Heart right ventricle (tissue), 16 donors: ENCODE measurements at places on chromosomes 6 and 20. TPM values are rescaled to one million over a fixed set of nuclear protein-coding genes. Genes with fewer than 3 reads are reported as not detected.

REM1 gene
- 3.9 TPM for polyA plus RNA-seq

CDH26 gene
- polyA plus RNA-seq, result 2.4 TPM

OPN5 gene
- polyA plus RNA-seq, result 0.15 TPM

C6orf163 gene
- 7.7 TPM for polyA plus RNA-seq

GABRR2 gene
- polyA plus RNA-seq, result 0.45 TPM

DPM1 gene
- 44.6 TPM for polyA plus RNA-seq

RBM39 gene
- 412 TPM for polyA plus RNA-seq

LY6G6F gene
- polyA plus RNA-seq, result not detected

CAP2 gene
- polyA plus RNA-seq, result 42.0 TPM

FAM209A gene
- 0.04 TPM for polyA plus RNA-seq

GSTA2 gene
- not detected for polyA plus RNA-seq

KHDRBS2 gene
- not detected for polyA plus RNA-seq

SRF gene
- 30.5 TPM for polyA plus RNA-seq

PLCB1 gene
- polyA plus RNA-seq, result 2.2 TPM

TRAPPC3L gene
- polyA plus RNA-seq, result 0.03 TPM

IL17A gene
- polyA plus RNA-seq, result not detected

PTK6 gene
- polyA plus RNA-seq, result not detected

NUP43 gene
- 10.0 TPM for polyA plus RNA-seq

BMP2 gene
- 1.5 TPM for polyA plus RNA-seq

DLGAP4 gene
- 56.0 TPM for polyA plus RNA-seq

SLC29A1 gene
- 90.9 TPM for polyA plus RNA-seq

CTAGE9 gene
- not detected for polyA plus RNA-seq

LTB gene
- 0.51 TPM for polyA plus RNA-seq

ANGPT4 gene
- 0.14 TPM for polyA plus RNA-seq

ELOVL4 gene
- polyA plus RNA-seq, result 0.35 TPM

TNNC2 gene
- polyA plus RNA-seq, result 0.88 TPM

SYTL3 gene
- 8.0 TPM for polyA plus RNA-seq

IRF4 gene
- 0.04 TPM for polyA plus RNA-seq

FAM83C gene
- polyA plus RNA-seq, result 0.03 TPM

DDX39B gene
- 160 TPM for polyA plus RNA-seq

MRPS10 gene
- 30.7 TPM for polyA plus RNA-seq

F13A1 gene
- polyA plus RNA-seq, result 8.4 TPM

GGTLC1 gene
- not detected for polyA plus RNA-seq

GJA1 gene
- 101 TPM for polyA plus RNA-seq

CLIC5 gene
- polyA plus RNA-seq, result 53.6 TPM

POM121L2 gene
- polyA plus RNA-seq, result not detected

HLA-G gene
- polyA plus RNA-seq, result not detected

PHF3 gene
- polyA plus RNA-seq, result 4.3 TPM

CARMIL1 gene
- polyA plus RNA-seq, result 8.2 TPM

SPATA25 gene
- 0.65 TPM for polyA plus RNA-seq

SIRPG gene
- polyA plus RNA-seq, result 0.10 TPM

MOCS1 gene
- 22.8 TPM for polyA plus RNA-seq

WFDC5 gene
- not detected for polyA plus RNA-seq

MC3R gene
- polyA plus RNA-seq, result not detected

TFAP2D gene
- not detected for polyA plus RNA-seq

OXT gene
- not detected for polyA plus RNA-seq

TRIM40 gene
- not detected for polyA plus RNA-seq

SIGLEC1 gene
- polyA plus RNA-seq, result 1.8 TPM

TRIM15 gene
- not detected for polyA plus RNA-seq

B3GAT2 gene
- polyA plus RNA-seq, result not detected

RSPO3 gene
- polyA plus RNA-seq, result 0.73 TPM

COMMD7 gene
- polyA plus RNA-seq, result 48.6 TPM

TPD52L1 gene
- polyA plus RNA-seq, result 42.5 TPM

OLIG3 gene
- polyA plus RNA-seq, result not detected

CAPN11 gene
- 0.37 TPM for polyA plus RNA-seq

AGPAT4 gene
- 1.3 TPM for polyA plus RNA-seq

BPIFA1 gene
- not detected for polyA plus RNA-seq
